ENCODE measurements at places on chromosomes 13 and 19. TPM values are rescaled to one million over a fixed set of nuclear protein-coding genes. Genes with fewer than 3 reads are reported as not detected.

SPATA13 gene
- total RNA-seq = 69.2 TPM

ZNF541 gene
- total RNA-seq = 0.69 TPM

CTXN1 gene
- total RNA-seq = 25.9 TPM

SIAH3 gene
- 0.03 TPM for total RNA-seq

AP2A1 gene
- 70.0 TPM for total RNA-seq

PALM gene
- total RNA-seq = 49.4 TPM

FCGBP gene
- total RNA-seq = 51.7 TPM

ACTMAP gene
- 8.7 TPM for total RNA-seq

SIGLEC8 gene
- 1.8 TPM for total RNA-seq

CYP2A6 gene
- total RNA-seq = not detected

FOSB gene
- total RNA-seq = 0.98 TPM

RNF17 gene
- not detected for total RNA-seq

PTGER1 gene
- 19.0 TPM for total RNA-seq

FPR2 gene
- 2.3 TPM for total RNA-seq

KIR2DL4 gene
- 0.25 TPM for total RNA-seq

TNNI3 gene
- total RNA-seq = 0.41 TPM

ITGBL1 gene
- total RNA-seq = 7.7 TPM

KEAP1 gene
- 60.8 TPM for total RNA-seq

ZNF534 gene
- not detected for total RNA-seq

ADM5 gene
- 2.1 TPM for total RNA-seq

VSTM2B gene
- not detected for total RNA-seq

KLK11 gene
- total RNA-seq = 0.47 TPM

WDR87 gene
- total RNA-seq = not detected

SPRED3 gene
- total RNA-seq = 8.7 TPM

LCP1 gene
- total RNA-seq = 73.5 TPM

ZNF749 gene
- total RNA-seq = 14.2 TPM

TMEM143 gene
- total RNA-seq = 9.2 TPM

ZNF793 gene
- 12.9 TPM for total RNA-seq

PROSER3 gene
- total RNA-seq = 34.9 TPM

MEDAG gene
- 12.1 TPM for total RNA-seq

IGFL3 gene
- not detected for total RNA-seq
